Activated naive CD4-positive, alpha-beta T cell (primary cell): ENCODE measurements at places on chromosomes 2 and 18.
A peak's percentile ranks its signal among the peaks of the same experiment; 100 is the strongest.

DNA sequence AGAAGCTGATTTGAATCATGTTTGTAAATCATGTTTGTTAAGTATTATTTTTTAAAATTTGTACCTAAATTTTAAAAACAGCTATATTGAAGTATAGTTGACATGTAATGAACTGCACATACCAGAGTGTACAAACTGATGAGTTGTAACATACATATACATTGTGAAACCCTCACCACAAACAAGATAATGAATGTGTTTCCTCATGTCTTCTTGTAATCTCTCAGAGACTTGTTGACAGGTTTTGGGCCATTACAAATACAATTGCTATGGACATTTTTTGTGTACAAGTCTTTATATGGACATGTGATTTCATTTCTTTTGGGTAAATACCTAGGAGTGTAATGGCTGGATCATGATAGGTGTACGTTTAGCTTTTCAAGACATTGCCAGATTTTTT is 21.5 kb downstream of the WDR43 start:
- no peak for DNase-seq

GRCh38 chr2:222899413-222900181 is 38.8 kb downstream of the ACSL3 start:
- DNase-seq = no peak

DNA sequence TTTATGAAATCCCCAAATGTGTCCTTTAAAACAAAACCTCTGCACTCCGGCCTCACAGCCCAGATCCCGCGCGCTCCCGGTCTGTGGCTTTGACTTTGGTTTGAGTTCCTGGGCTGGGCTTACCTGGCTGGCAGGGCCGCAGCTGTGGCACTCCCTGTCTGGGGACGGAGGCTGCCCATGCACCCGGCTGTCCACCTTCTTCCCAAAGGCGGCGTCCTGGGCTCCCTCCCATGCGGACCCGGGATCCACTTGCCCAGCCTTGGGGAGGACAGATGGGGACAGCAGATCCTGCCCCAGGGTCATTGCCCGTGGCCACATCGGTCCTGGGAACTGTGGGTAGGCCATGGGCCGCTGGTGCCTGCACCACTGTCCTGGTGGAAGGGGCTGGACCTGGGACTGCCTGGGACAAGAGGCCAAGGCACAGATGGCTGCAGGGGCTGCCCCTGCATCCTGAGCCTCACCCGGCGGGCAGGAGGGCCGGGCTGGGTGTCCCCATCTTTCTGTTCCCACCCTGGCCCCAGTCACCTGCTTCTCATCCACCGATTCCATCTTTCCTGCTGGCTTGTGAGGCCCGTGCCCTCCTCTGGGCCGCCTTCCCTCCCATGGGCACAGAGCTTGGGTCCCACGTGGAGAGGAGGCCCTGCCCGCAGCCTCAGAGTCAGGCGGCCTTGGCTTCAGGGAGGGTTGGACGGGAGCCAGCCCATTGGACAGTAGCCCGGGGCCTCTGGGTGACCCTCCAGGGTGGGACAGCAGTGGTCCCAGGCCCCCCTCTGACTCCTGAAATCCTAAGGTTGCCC is 27.7 kb downstream of the NFATC1 start:
- DNase-seq = no peak

DNA sequence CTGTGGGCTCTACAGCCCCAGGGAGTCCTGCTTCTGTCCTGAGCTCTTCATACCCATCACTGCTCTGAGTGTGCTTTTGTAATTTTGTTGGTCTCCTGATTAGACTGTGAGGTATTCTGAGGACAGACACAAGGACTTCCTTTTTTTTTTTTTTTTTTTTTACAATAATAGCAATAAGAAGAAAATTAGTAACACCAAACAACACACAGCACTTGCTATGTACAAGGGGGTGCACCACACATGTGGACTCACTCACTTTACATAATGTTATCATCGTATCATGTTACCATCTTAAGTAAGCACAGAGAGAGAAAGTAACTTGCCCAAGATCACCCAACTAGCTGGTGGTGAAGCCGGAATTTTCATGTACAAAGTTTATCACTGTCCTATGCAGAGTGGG is 34.6 kb downstream of the MBP start:
- DNase-seq = no peak

GRCh38 chr2:195498176-195498575 is 158.8 kb upstream of the SLC39A10 start:
- peak; percentile 26 for DNase-seq

DNA sequence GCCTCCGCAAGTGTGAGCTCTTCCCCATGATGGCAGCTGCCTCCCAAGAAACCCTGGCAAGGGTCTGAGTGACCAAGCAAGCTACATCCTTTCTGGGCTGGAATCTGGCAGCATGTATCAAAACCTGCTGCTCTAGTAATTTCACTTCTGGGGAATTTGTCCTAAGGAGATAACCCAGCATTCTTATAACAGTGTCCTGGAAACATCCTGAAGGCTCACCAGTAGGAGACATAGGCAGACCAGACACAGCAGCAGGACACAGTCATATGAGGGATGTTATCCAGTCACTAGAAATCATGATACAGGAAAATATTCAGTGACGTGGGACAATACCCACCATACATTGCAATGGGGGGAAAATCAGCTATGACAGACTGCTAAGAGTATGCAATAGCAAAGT is 64.5 kb downstream of the CRACDL start:
- DNase-seq = no peak

DNA sequence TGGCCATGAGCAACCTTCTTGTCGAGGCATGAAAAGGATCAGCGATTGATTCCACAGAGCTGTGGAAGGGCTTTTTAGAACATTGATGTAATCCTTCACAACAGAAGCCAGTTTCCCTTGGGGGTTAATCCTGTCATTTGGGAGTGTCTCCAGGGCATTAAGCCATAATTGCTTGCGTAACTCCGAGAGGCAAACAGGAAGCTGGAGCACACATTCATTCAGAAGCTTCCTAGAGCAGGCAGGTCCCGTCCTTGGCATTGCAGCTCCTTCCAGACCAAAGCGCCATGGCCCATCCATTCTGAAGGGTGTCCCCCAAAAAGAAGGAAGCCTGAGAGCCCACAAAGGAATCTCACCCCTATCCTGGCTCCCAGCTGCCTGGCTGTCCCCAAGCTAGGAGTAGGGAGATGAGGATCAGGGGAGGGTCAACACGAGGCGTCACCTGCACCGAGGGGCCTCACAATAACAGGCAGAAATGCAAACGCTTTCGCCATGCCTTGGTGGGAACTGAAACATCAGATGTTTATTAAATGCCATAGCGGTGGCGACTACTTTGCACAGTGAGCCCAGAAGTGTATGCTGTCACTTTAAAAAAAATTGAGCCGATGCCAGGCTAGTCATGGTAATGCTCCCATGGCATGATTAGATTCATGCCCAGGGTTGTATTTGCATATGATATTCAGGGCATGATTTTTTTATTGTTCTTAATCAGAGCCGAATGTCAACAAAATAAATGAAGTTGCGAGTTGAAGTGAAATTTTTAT is 339.4 kb downstream of the BCL11A start:
- no peak for DNase-seq

DNA sequence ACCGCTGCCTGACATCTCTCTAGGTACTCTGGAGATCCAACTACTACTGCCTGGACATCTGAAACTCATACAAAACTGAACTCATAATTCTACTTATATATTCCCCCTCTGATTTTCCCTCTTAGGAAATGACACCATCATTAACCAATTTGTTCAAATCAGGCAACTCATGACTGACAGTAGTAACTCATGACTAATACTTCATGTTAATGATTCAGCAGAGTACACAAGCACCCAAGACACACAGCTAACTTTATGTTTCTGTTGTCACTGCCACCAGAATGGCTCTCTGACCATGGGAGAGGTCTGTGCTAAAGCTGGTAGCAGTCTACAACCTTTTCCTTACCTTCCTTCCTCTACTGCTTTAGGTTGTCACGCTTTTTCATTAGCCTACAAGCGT is 91.1 kb downstream of the ITSN2 start:
- DNase-seq = no peak

DNA sequence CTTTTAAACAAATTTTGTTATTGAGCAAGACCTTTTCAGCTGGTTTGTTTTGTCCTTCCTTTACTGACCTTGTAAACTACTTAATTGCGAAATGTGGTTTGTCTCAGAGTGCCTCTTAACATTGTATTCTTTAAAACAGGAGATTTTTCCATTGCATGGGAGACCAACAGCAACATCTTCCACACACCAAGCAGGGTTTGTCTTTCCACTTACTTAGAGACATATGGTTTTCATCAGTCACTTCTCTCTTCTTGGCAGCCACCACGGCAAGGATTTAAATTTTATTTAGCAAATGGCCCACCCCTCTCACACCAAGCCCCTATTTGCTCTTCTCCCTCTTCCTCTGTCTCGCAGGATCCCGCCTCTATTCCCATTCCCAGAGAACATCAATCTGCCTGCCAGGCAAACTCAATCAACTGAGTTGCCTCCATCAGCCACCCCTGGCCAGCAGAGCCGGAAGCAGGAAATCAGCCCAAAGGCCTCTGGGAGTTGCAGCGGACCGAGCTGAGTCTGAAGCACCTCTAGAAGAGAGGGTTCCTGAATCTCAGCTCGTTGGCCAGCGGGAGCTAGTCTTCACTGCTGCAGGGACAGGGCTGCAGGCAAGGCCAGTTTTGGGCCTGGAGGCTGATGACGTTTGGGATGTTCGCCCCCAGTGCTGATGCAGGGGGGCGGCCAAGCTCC is 11.3 kb upstream of the CIB4 start:
- no peak for DNase-seq

DNA sequence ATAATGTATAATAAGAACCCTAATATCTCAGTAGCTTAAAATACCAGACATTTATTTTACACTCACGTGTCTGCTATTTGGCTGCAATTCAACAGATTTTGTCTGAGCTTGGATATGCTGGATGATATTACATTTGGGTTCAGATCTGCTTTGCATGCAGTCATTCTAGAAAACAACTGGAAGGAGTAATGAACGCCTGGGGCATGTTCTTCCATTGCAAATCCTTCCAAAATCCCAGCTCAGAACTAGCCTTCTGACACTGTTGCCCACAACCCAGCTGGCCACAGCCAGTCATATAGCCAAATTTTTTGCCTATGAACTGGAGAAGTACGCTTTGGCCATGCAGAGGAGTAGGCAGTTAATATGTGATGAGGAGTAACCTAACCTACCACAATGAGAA is 597.8 kb upstream of the VRK2 start:
- DNase-seq = no peak

- no peak for DNase-seq
Measured at GRCh38 chr2:208620487-208620978, 213.9 kb downstream of the PTH2R start.

DNA sequence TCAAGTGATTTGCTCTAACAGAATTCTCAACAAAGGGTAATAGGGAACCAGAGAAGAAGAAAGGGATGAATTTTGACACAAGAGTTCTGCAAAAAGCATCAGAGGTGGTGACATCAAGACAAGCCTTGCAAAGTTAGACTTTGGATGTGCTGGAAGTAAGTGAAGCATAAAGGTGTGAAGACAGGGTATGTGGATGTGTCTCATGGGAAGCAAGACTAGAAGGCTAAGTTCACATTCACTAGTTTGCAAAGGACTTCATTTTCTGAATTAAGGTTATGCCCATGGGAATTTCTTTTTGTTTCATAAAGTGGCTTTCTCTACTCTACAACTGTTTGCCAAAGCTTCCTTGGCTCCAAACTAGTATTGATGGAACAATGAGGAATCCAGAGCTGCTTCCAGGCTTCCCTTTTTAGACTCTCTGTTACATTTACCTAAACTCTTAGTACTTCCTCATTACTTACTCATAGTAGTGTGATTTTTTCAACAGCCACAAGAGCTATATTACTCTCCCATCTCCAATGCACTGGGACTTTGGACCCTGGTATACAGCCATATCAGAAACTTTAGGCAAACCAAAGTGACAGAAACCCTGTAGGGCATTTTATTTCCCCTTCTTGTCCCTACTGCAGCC is 21.1 kb upstream of the IHH start:
- no peak for DNase-seq
